SHP77 treated with DMSO at 0.1 percent for 48 hours (cell line): ENCODE measurements at places on chromosomes 1 and 21.
A peak's percentile ranks its signal among the peaks of the same experiment; 100 is the strongest.

GRCh38 chr1:230548357-230548756 lies 93.9 kb upstream of the COG2 start:
- DNase-seq: peak; percentile 62

GRCh38 chr1:248618878-248619277 lies 16.0 kb downstream of the OR2T11 start:
- DNase-seq: no peak

DNA sequence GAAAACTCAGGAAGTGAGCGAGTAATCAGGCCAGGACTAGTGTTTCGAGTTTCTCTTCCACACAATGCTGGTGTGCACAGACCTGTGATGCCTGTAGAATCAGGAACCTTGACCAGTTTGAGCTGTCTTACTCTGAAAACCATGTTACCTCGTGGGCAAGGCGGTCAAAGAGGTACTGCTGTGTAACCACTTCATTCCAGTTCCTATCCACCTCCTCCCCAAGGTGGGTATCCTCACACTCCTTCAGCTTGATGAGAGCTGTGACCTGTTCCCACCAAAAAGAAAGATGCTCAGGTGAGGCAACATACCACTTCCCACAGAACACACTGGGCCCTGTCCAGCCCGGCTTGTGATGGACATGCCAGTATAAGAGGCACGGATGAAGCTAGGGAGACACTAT lies 88.1 kb downstream of the NRDC start:
- DNase-seq: no peak

DNA sequence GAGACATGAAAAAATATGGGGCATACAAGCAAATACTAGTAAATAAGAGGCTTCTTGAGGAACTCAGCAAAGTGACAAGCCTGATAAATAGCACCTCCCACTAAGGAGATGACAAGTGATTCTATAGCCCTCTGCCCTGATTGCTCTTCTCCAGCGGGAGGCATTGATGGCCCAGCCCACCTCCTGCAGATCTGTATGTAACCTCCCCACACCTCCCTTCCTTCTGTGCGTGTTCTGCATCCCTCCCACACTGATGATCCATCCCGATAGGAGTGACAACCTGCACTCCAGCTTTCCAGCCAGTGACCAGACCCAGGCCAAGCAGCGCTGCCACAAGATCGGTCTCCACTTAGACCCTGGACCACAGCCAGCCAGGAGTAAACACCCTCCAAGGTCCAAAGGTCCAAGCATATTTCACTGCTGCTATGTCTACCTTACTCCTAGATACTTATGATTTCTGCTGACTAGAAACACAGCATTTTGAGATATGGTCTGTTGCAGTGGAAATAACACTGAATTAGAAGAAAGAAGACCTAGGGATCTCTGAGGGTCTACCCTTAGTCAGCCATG lies 176.1 kb downstream of the BRINP2 start:
- no peak for DNase-seq

DNA sequence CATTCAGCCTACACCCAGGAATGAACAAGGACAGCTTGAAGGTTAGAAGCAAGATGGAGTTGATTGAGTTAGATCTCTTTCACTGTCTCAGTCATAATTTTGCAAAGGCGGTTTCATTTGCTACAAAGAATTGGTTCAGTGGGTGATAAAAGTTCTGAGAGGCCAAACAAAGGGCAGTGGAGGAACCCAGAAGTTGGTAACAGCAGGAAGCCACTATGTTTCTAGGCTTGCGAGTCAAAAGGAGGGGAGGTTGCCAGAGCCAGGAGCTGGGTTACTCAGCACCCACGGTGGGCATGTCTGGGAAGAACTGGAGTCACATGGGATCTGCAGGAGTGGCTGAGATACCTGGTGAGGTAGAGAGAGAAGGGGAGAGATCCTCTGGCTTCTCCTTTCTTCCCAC lies 64.2 kb upstream of the MRPS6 start:
- no peak for DNase-seq

DNA sequence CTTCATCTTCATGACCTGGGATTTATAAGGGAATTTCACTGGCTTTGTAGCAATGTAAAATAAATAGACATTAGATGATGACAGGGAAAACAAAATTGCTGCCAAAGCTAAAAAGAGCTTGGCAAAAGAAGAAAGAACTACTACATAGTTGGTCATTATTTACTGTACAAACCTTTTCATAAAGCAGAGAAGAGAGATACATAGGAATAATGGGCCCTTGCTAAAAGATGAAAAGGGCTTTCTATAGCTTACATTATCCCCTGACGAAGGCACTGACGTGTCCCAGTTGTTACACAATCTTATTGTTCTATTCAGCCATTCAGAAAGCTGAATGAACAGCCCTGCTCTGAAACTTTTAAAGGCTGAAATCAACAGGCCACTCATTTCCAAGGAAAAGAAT lies 57.1 kb downstream of the ZC3H11B start:
- DNase-seq: no peak

GRCh38 chr1:196516373-196516772 lies 91.9 kb downstream of the KCNT2 start:
- no peak for DNase-seq

GRCh38 chr1:40756523-40756922 lies 27.1 kb upstream of the KCNQ4 start:
- DNase-seq: no peak

- no peak for DNase-seq
Observed at GRCh38 chr1:16922466-16922865, 735 bp downstream of the CROCC start.

DNA sequence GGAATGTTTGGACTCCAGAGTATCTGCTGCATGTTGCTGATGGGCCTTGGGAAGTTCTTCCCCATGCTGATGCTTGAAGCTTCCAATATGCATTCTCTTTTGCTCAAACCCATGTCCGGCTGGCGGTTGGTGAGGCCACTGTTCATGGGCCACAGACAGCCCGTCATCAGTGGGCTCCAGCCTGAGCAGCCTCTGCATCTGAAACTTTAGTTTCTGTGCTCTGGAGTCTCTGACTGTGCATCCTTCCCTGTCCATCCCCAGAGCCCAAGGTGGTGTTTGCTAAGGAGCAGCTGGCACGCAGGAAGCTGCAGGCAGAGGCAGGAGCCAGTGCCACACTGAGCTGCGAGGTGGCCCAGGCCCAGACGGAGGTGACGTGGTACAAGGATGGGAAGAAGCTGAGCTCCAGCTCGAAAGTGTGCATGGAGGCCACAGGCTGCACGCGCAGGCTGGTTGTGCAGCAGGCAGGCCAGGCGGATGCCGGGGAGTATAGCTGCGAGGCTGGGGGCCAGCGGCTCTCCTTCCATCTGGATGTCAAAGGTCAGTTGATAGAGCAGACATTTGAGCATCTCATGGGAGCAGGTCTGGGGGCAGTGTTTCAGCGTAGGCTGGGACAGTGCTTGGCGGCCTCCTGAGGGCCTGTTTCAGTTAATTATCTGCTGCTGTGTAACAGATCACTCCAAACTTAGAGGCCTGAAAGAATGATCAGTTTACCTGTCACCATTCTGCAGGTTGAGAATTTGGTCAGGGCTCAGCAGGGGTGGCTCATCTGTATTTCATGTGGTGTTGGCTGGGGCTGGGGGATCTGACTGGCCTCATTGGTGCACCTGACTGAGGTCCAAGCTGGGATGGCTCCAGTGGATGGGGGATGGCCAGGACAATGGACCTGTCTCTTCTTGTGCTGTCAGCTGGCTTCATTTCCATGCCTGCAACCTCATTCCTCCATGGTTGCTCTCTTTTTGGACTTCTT lies 16.6 kb downstream of the OBSCN start:
- DNase-seq: no peak

- no peak for DNase-seq
Observed at GRCh38 chr1:151881479-151881878, 27.8 kb downstream of the THEM4 start.

DNA sequence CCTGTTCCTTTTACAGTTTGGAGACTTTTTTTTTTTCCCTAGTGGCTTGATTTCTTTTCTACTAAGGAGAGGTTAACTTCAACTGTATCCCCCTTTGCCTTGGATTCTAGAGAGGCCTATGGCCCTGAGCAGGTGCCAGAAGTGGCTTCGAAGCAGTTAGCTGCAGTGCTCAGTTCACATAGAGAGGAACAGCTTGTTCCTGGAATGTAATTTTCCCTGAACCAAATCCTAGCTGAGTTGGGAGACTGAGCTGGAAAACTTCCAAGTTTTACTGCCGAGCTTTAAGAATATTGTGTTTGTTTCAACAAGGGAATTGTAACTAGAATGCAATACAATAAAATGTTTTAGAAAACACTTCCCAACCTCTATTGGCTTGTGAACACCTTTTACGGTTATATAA lies 17.5 kb downstream of the RD3 start:
- DNase-seq: no peak

DNA sequence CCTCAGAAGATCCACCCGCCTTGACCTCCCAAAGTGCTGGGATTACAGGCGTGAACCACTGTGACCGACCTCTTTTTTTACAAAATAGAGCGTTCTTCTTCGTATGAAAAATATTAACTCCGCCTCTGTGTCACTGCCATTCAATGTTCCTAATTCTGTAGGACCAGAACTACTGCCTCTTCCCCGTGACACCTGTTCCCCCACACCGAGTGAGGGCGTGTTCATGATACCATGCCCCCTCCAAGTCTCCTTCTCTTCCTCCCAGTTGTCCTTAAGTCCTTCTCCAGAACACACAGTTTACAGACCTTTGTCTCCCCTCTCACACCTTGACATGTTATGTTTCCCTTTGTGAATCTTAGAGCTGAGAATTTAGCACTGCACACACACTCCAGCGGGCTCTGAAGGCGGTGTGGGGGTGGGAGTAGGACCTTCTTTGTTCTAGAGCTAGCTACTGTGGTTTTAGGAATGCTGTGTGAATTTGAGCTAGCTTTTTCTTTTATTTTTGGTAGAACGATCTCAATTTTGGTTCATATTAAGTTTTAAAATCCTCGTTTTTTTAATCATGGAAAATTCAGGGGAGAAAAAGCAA lies 82.4 kb upstream of the LPGAT1 start:
- DNase-seq: no peak

DNA sequence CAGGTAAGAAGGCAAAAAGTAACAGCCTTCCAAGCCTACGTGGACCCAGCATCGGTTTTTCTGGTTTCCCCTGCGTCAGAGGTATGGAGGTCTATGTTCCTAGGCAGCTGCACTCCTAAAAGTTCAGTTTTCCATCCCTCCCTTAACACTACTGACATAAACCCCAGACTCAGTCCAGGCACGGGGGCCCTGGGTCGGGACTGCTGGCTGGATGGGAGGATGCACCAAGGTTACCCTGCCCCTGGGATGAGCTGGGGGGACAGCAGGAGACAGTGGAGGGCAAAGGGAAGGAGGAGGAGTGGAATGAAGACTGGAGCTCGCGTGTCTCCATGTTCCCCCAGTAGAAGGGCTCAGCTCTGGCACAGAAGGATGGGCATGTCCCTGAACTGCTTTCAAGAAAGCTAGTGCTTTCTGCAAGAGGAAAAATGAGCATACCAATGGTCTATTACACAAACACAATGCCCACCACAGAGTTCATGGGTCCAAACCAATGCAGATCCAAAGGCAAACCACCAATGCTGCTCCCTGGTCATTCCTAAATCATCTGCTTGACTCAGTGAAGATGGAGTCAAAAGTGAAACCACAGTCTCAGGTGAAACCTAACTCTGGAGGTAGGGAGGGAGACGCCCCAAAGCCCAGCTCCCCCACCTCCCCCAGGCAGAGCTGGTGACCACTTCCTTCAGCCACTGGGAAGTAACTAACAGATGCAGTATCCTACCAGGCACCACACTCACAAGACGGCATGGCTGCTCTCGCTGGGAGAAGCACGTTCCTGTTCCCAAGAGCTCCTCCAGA lies 54.9 kb downstream of the CD46 start:
- DNase-seq: no peak

DNA sequence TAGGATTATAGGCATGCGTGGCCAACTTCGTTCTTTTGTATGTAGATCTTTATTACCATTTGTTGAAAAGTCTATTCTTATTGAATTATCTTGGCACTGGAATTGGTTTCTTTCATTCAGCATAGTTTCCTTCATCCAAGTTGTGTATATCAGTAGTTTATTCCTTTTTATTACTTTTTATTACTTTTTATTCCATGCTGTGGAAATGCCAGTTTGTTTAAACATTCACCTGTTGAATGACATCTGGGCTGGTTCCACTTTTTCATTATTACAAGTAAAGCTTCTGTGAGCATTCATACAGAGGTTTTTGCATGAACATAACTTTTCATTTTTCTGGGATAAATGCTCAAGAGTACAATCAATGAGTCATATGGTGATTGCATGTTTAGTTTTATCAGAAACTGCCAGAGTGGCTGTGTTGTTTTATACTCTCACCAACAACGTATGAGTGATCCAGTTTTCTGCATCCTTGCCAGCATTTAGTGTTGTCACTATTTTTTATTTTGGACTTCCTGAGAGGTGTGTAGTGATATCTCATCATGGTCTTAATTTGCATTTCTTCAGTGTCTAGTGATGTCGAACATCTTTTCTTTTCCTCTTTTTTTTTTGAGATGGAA lies 28.6 kb downstream of the PTPRU start:
- no peak for DNase-seq

GRCh38 chr1:118143121-118143520 lies 41.9 kb downstream of the SPAG17 start:
- DNase-seq: no peak

DNA sequence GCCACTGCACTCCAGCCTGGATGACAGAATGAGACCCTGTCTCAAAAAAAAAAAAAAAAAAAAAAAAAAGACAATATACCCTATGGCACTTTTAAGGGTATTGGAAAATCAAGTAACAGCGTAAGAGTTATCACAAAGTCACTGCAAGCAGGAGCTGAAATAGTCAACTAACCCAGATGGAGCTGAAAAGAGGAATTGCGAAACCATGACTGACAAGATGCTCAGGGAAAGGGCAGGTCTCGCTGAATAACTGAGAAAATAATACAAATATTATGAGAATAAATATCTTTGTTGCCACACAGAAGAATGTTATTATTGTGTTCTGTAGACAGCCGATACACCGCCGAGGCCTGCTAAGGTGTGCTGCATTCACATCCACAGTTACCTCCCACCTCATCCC lies 17.8 kb downstream of the HLCS start:
- no peak for DNase-seq

- DNase-seq: no peak
Observed at GRCh38 chr1:53547231-53547790, 88.1 kb downstream of the DMRTB1 start.
